GM23338 (cell line): ENCODE measurements at places on chromosomes 7 and 10. TPM values are rescaled to one million over a fixed set of nuclear protein-coding genes. Genes with fewer than 3 reads are reported as not detected.

GRCh38 chr10:122560279-122560804, at the start of gene DMBT1:
Gene DMBT1 (plus strand): TSS chr10:122560754. CDS start chr10:122560771, 17 bp downstream.
- H3K4me1 ChIP-seq = no peaks in the 10 kb centered on the region
- no peak for DNase-seq
- H3K36me3 ChIP-seq = no peaks in the 10 kb centered on the region
- no peak within 1 kb of the TSS for H3K27ac ChIP-seq
- H3K4me3 ChIP-seq = no peak within 1 kb of the TSS

DNA sequence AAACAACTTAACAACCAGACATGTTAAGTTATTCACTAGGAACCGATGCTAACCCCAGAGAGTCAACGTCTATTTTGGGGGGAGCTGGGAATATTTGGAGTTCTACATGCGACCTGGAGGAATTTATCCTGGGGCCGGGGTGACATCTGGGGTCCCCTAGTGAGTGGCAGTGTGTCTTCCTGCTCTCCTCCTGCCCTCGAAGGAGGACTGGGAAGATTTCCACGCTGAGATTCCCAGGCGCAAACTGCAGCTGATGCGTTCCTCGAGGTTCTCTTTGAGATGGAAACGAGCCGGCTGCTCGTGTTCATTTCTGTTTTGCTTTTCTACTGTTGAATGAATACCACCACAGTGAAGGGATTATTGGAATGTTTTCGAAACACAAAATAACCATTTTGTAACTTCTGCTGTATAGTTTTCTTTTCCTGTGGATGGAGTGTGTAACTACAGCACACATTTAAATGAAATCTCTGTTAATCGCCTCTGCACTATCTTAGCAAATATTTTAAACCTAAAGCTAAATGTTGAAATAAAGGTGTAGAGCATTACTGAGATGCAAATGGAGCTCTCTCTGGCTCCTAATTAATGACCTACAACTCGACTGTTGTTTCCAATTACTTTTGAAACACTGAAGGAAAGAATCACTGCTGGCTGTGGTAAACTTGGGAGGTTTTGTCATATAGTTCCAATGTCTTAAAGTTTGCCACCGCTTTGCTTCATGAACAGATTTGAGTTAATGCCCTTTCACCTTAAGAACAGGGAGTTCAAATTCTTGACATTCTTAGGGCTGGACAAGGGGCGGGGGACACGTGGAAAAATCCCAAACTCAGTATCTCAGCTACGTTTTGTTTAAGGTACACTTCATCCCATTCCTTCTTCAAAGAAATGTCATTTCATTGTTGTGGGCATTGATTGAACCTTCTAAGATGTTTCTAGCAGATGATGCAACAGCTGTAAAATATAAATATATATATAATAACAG, 21.1 kb downstream of the GATA3 start:
- H3K27ac ChIP-seq = 0 out of 2 replicates have a peak overlapping the region, but pooled peaks have one; percentile 7
- no peaks in the 10 kb centered on the region for H3K27me3 ChIP-seq
- H3K4me1 ChIP-seq = peaks cover 15% of the 10 kb centered on the region

DNA sequence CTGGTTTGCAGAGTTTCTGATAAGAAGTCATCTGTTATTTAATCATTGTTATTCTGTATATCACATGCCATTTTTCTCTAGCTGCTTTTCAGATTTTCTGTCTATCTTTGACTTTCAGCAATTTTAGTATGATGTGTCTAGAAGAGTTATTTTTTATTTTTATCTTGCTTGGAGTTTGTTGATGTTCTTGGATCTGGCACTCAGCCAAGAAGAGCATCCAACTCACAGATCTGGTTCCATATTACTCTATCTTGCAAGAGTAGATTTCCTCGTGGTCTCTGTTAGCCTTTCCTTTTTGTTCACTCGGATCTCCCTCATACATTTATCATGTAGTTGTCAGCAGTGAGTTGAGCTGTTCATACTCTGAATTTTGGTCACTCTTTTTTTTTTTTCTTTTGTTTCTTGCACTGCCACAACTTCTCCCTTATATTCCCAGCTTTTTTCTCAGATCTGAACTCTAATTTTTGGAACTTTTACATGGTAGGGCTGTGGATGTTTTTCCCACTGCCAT, 54.8 kb upstream of the CALCR start:
- H3K36me3 ChIP-seq = no peaks in the 10 kb centered on the region
- H3K27me3 ChIP-seq = no peaks in the 10 kb centered on the region
- H3K27ac ChIP-seq = no peak overlapping the region
- no peaks in the 10 kb centered on the region for H3K4me1 ChIP-seq

GRCh38 chr10:482848-483247, 206.6 kb downstream of the DIP2C start:
- H3K27me3 ChIP-seq = no peaks in the 10 kb centered on the region
- no peaks in the 10 kb centered on the region for H3K36me3 ChIP-seq
- no peaks in the 10 kb centered on the region for H3K4me1 ChIP-seq
- H3K4me3 ChIP-seq = no peak overlapping the region
- no peak for DNase-seq
- H3K27ac ChIP-seq = no peak overlapping the region

GRCh38 chr7:133696056-133696455, 431.1 kb upstream of the LRGUK start:
- no peak for DNase-seq
- H3K27ac ChIP-seq = no peak overlapping the region
- H3K4me1 ChIP-seq = 0 out of 2 replicates have a peak, but pooled peaks cover 3% of the 10 kb centered on the region
- H3K27me3 ChIP-seq = no peaks in the 10 kb centered on the region
- H3K4me3 ChIP-seq = no peak overlapping the region

- H3K4me1 ChIP-seq = peaks cover 8% of the 10 kb centered on the region
- peaks cover 59% of the 10 kb centered on the region for H3K27me3 ChIP-seq
- DNase-seq = peak; percentile 64
- peak overlapping the region; percentile 73 for H3K4me3 ChIP-seq
Observed at GRCh38 chr7:149774237-149775175, 1.1 kb upstream of the ZNF467 start.

DNA sequence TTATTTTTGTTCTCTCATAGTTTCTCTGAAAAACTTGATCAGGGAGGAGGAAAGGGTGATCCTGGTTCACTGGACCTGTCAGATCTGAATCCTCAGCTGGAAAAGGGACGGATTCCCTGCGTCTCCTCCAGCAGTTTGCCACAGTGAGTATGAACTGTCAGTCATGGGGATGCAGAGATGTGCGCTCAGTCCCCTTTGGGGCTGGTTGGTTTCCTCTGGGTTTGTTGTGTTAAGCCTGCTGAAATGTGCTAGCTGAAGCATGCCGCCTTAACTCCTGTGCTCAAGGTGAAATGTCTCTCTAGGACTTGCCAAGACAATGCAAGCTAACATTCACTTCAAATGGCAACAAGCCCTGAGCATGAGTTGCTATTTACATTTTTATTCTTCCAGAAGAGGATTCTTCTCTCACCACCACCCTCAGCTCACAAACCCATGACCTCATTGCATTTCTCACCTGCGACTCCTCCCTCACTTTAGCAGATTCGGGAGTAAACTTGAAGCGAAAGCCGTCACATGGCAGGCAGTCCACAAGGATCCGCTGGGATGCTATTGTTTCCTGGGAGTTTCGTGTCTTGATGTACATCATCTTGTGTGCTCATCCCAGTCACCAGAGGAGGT, 192.9 kb upstream of the FZD8 start:
- no peaks in the 10 kb centered on the region for H3K27me3 ChIP-seq
- no peaks in the 10 kb centered on the region for H3K36me3 ChIP-seq

GRCh38 chr7:136874393-136875032, 6.1 kb downstream of the CHRM2 start:
- DNase-seq = peak; percentile 75
- peaks cover 47% of the 10 kb centered on the region for H3K27me3 ChIP-seq
- no peak overlapping the region for H3K4me3 ChIP-seq
- H3K27ac ChIP-seq = no peak overlapping the region
- no peaks in the 10 kb centered on the region for H3K36me3 ChIP-seq

DNA sequence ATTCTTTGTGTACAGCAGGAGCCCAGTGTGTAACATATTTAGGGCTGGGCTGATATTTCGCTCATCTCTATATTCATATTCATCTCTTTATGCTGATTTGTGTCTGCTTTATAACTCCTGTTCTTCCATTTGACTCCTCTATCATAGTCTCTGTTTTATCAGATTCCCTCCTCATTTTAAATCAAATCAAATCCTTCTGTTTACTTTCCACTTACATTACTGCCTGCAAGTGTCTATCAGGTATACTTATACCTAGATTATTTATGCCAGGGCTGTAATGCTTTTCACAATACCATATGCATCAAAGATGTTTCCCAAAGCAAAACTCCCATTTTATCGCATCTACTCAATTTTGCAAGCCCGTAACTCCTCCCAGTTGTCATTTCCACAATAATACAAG, 990.7 kb downstream of the SORCS1 start:
- no peaks in the 10 kb centered on the region for H3K36me3 ChIP-seq
- H3K27me3 ChIP-seq = no peaks in the 10 kb centered on the region
- DNase-seq = no peak
- H3K4me3 ChIP-seq = no peak overlapping the region
- H3K27ac ChIP-seq = no peak overlapping the region

DNA sequence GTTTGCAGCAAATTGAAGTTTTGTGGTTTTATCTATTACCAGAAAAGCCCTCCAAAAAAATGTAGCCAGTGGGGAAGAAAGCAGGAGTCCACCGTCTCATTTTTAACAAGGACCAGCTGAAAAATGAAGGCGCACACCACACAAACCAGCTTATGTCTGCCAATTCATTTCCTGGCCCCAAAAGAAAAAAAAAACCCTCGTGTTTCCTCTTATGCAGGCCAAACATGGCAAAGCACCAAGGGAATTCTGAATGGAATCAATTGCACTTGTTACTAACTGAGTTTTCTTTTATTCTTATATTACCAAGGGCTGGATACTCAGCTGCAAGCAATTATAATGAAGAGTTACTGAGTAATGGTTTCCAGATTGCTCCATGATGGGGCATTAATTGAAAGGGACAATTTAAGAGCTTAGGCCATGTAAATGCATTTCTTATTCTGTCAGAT, 428.3 kb upstream of the NPVF start:
- no peaks in the 10 kb centered on the region for H3K4me1 ChIP-seq
- H3K4me3 ChIP-seq = no peak overlapping the region
- no peak overlapping the region for H3K27ac ChIP-seq
- no peaks in the 10 kb centered on the region for H3K27me3 ChIP-seq
- DNase-seq = no peak
- no peaks in the 10 kb centered on the region for H3K36me3 ChIP-seq

- H3K36me3 ChIP-seq = no peaks in the 10 kb centered on the region
- no peak overlapping the region for H3K27ac ChIP-seq
- no peak for DNase-seq
- no peaks in the 10 kb centered on the region for H3K4me1 ChIP-seq
- H3K4me3 ChIP-seq = no peak overlapping the region
- H3K27me3 ChIP-seq = no peaks in the 10 kb centered on the region
Observed at GRCh38 chr7:74058486-74058885, 25.1 kb upstream of the LIMK1 start.

- H3K36me3 ChIP-seq = no peaks in the 10 kb centered on the region
- H3K4me3 ChIP-seq = no peak overlapping the region
- H3K27me3 ChIP-seq = no peaks in the 10 kb centered on the region
- H3K27ac ChIP-seq = no peak overlapping the region
Observed at GRCh38 chr7:82609746-82610145, 166.2 kb upstream of the CACNA2D1 start.

- no peaks in the 10 kb centered on the region for H3K27me3 ChIP-seq
- no peak overlapping the region for H3K4me3 ChIP-seq
- no peak overlapping the region for H3K27ac ChIP-seq
- no peaks in the 10 kb centered on the region for H3K36me3 ChIP-seq
Observed at GRCh38 chr7:27586825-27587224, 75.9 kb downstream of the HIBADH start.

DNA sequence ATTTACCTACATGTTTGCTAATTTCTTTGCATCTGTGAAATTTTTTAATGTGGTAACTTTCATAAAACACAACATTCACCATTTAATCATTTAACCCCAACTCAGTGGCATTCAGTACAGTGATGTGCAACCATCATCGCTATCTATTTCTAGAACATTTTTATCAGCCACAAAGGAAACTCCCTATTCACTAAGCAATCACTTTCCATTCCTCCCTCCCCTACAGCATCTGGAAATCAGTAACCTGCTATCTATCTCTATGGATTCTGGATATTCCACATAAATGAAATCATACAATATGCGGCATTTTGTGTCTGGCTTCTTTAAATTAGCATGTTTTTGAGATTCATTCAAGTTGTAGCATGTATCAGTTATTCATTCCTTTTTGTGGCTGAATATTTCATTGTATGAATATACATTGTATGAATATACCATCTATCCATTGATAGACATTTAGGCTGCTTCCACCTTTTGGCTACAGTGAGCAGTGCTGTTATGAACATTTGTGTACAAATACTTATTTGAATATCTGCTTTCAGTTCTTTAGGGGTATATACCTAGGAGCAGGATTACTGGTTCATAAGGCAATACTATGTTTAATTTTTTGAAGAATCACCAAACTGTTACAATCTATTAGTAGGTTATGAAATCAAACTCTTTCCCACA, 19.4 kb upstream of the BPGM start:
- DNase-seq = no peak
- peaks cover 8% of the 10 kb centered on the region; the same call in 1 of the 2 replicates for H3K4me1 ChIP-seq
- no peaks in the 10 kb centered on the region for H3K36me3 ChIP-seq
- H3K27me3 ChIP-seq = no peaks in the 10 kb centered on the region

GRCh38 chr10:52895059-52895458, 122.5 kb upstream of the MBL2 start:
- H3K4me3 ChIP-seq = no peak overlapping the region
- H3K4me1 ChIP-seq = 0 out of 2 replicates have a peak, but pooled peaks cover 3% of the 10 kb centered on the region
- H3K27ac ChIP-seq = no peak overlapping the region
- H3K36me3 ChIP-seq = no peaks in the 10 kb centered on the region
- DNase-seq = no peak

GRCh38 chr10:11298116-11298515, 280.4 kb downstream of the CELF2 start:
- no peak for DNase-seq
- no peak overlapping the region for H3K4me3 ChIP-seq
- no peak overlapping the region for H3K27ac ChIP-seq
- H3K4me1 ChIP-seq = no peaks in the 10 kb centered on the region
- no peaks in the 10 kb centered on the region for H3K27me3 ChIP-seq

GRCh38 chr10:112467541-112468075, 20.6 kb downstream of the VTI1A start:
- no peaks in the 10 kb centered on the region for H3K27me3 ChIP-seq
- DNase-seq = no peak
- no peaks in the 10 kb centered on the region; the same call in 1 of the 2 replicates for H3K4me1 ChIP-seq
- no peak overlapping the region for H3K27ac ChIP-seq
- H3K36me3 ChIP-seq = peaks cover 15% of the 10 kb centered on the region; the same call in 1 of the 2 replicates
- no peak overlapping the region for H3K4me3 ChIP-seq

DNA sequence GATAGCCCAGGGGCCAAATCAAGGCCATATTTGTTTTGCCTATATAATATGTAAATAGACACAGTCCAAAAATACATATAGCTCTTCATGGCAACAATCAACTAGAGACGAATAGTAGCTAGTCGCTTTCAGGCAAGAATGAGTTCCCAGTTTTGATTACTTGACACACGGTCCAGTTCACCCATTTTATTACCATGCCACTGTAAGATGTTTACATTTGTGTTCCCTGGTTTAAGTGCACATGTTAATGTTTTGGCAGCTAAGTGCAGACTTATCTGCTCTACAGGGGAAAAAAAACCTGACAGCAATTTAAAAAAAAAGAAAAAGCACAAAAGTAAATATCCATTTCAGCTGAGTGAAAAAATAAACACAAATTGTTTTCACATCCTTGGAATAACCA, 213.1 kb downstream of the TPK1 start:
- H3K4me3 ChIP-seq = no peak overlapping the region
- DNase-seq = no peak
- no peaks in the 10 kb centered on the region for H3K27me3 ChIP-seq
- H3K36me3 ChIP-seq = no peaks in the 10 kb centered on the region
- H3K4me1 ChIP-seq = no peaks in the 10 kb centered on the region

The SLC13A4 gene
- total RNA-seq = 1.7 and 2.4 TPM in 2 replicates

The UCN3 gene
- total RNA-seq = not detected in 2 replicates

The SPDYE1 gene
- total RNA-seq = not detected in 2 replicates

The ARMC10 gene
- total RNA-seq = 48.2 and 50.3 TPM in 2 replicates

The FOXL3 gene
- not detected in 2 replicates for total RNA-seq

The MICU1 gene
- total RNA-seq = 27.5 and 41.6 TPM in 2 replicates

The UNCX gene
- total RNA-seq = not detected in 2 replicates

The ZNF488 gene
- 5.2 and 7.8 TPM in 2 replicates for total RNA-seq

The FFAR4 gene
- total RNA-seq = not detected in 2 replicates
